ENCODE measurements at places on chromosomes 1 and 21.
A peak's percentile ranks its signal among the peaks of the same experiment; 100 is the strongest.

- no peak for DNase-seq
Measured at GRCh38 chr1:80624682-80625081, 1176.1 kb upstream of the ADGRL2 start.

DNA sequence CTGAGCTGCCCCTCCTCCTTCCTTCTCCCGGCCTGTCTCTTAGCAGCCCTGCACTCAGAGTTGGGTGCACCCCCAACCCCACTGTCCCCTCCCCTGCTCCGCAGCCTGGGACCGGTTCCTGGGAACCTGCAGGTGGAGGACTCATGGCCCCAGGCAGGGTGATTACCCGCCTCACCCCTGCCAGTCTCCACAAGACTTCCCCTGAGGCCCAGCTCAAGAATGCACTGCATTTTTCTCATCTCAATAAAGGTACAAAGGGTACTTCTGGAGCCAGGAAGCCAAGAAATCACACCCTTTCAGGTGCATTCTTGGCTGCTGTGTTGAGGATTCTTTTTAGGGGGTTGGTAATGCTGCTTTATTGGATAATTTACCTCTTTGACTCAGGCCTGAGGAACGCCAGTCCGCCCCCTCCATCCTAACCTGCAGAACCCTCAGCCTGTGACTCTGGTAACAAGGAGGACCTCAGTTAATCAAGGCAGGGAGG lies 126.3 kb upstream of the TMPRSS2 start:
- DNase-seq = no peak

GRCh38 chr21:17537299-17537698 lies 24.5 kb downstream of the CXADR start:
- DNase-seq = no peak

DNA sequence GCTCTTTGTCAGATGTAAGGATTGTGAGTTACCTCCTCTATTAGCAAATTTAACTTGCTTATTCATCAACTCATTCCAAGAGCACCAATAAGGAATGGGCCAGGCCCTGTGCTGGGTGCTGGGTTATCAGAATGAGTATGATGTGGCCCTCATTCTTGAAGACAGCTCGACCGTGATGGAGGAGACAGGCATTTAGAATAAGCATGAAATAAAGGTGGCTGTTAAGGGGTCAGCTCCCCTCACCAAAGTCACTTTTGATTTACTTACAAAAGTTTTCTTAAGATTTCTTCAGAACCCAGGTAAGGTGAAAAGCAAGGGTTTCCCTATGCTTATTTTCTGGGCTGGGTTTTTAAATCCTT lies 15.3 kb upstream of the PADI1 start:
- DNase-seq = no peak

DNA sequence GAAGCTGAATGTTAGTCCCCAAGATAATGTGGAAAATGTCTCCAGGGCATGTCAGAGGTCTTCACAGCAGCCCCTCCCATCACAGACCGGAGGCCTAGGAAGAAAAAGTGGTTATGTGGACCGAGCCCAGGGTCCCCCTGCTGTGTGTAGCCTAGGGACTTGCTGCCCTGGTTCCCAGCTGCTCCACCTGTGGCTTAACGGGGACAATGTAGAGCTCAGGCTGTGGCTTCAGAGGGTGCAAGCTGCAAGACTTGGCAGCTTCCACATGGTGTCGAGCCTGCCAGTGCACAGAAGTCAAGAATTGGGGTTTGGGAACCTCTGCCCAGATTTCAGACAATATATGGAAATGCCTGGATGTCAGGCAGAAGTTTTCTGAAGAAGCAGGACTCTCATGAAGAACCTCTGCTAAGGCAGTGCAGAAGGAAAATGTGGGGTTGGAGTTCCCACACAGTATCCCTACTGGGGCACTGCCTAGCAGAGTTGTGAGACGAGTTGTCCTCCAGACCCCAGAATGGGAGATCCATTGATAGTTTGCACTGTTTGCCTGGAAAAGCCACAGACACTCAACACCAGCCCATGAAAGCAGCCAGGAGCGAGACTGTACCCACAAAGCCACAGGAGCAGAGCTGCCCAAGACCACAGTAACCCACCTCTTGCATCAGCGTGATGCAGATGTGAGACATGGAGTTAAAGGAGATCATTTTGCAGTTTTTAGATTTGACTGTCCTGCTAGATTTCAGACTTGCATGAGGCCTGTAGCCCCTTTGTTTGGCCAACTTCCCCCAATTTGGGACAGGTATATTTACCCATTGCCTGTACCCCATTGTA lies 204.9 kb downstream of the MRPL39 start:
- no peak for DNase-seq

DNA sequence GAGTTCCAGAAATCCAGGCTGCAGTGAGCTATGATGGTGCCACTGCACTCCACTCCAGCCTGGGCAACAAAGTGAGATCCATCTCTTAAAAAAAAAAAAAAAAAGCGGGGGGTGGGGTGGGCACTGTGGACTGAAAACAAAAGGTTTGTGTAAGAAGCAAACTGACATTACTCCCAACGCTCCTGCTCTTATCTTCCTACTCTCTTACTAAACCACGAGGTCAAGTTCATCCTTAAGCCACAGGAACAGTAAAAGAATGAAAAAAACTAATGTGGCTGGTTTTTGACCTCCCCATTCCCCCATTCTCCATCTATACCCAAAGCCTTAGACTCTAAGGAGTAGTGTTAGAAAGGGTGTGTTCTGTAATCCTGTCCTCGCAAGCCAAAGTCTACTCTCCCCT lies 30.8 kb downstream of the TFAP2E start:
- no peak for DNase-seq

DNA sequence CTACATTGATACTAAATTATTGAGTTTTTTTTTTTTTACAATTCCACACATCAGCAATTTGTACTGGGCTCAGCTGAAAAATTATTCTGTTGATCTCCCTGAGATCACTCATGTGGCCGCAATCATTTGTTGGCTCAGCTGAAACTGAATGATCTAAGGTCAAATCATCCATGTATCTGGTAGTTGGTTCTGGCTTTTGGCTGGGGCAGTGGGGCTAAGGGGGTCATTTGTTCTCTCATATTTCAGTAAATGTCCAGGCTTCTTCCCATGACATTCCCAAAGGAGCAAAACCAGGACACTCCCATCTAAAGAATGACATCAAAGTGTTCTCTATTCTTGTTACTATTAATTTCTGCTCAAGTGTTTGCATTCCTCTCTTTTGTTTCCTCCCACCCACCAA lies 806.7 kb upstream of the ADGRL2 start:
- no peak for DNase-seq

DNA sequence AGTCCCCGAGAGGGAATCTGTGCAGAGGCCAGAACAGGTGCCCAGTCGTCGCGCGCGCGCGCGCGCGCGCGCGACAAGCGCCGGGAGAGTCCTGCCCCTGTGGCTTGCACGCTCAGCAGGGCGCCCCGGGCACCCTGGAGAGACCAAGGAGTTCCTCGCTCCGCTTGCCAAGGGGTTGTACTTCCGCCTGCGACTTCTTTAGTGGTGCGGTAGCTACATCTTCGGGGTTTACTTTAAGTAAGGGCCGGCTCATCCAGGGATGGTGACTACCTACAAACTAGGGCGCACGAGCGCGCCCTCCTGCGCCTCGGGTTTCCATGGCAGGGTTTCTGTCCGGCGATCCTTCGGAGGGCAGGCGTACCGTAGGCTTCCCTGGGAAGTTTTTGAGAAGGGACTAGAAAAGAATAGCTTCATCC lies 1.4 kb downstream of the LHX4 start:
- DNase-seq = no peak

GRCh38 chr1:54995013-54995760 lies 3.5 kb upstream of the BSND start:
- peak; percentile 45 for DNase-seq

DNA sequence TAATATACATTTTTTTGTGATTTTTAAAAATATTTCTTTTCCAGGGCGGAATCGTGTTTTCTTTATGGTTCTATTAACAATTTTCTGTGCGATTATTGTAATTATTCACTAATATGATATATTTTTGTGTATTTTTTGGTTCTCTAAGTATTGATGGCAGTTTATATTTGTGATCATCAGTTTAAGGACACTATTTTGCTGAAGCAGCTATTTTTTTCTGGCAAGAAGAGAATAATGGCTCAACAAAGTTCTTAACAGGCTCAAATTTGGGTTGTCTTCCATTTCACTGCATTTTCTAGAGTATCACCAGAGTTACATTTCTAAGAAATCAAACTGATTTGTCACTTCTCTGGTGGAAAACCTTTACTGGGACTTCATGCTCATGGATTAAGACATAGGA lies 178.4 kb downstream of the HS2ST1 start:
- DNase-seq = no peak

GRCh38 chr1:242187171-242187570 lies 188.3 kb upstream of the MAP1LC3C start:
- no peak for DNase-seq

- no peak for DNase-seq
Measured at GRCh38 chr1:55927702-55928290, 651.6 kb downstream of the PLPP3 start.

GRCh38 chr1:160159846-160160245 lies 8.4 kb downstream of the ATP1A4 start:
- DNase-seq = no peak

- no peak for DNase-seq
Measured at GRCh38 chr1:155195201-155196102, 12.2 kb downstream of the THBS3 start.

GRCh38 chr21:34599534-34600101 lies 15.3 kb downstream of the RCAN1 start:
- DNase-seq = peak; percentile 78

DNA sequence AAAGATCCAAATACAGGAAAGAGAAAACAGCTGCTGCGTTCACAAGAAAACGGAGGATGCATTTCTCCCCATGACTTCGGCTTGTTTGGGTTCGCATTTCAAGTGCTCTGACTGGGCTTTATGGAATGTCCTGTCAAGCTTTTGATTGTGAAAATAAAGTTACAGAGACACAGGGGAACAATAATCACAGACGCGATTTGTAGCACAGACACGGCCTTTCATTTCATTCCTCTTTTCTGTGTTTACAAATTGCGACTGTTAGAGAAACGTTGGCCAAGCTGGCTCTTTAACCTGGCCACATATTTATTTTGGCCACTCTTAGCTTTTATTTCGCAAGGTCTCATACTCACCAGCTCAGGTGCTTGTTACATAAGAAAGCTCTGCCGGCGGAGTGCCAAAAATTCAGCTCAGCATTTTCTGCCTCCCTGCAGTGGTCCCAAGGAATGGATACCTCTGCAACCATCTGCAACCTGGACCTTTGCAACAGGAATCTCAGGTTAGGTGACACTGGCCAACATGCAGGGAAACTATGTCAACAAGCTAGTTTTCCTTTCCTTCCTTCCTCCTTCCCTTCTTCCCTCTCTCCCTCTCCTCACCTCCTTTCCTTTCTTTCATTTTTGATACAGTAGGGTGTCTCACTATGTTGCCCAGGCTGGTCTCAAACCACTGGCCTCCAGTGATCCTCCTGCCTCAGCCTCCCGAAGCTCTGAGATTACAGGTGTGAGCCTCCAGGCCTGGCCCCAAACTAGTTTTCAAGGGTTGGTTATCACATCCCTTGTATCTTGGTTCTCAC lies 58.2 kb upstream of the SLC45A1 start:
- DNase-seq = peak; percentile 98

- DNase-seq = no peak
Measured at GRCh38 chr1:63082766-63083165, 239.6 kb upstream of the FOXD3 start.

- DNase-seq = no peak
Measured at GRCh38 chr1:58363585-58363984, 182.9 kb downstream of the OMA1 start.

GRCh38 chr1:39392851-39393573 lies 98.4 kb upstream of the BMP8A start:
- no peak for DNase-seq

DNA sequence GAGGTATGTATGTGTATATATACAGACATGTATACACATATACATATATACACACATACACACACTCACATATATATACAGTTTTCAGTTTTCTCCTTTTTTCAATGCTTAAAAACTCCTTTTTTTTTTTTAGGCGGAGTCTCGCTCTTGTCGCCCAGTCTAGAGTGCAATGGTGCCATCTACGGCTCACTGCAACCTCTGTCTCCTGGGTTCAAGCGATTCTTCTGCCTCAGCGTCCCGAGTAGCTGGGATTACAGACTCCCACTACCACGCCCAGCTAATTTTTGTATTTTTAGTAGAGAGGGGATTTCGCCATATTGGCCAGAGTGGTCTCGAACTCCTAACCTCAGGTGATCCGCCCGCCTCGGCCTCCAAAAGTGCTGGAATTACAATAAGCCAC lies 27.0 kb downstream of the STYXL2 start:
- no peak for DNase-seq

DNA sequence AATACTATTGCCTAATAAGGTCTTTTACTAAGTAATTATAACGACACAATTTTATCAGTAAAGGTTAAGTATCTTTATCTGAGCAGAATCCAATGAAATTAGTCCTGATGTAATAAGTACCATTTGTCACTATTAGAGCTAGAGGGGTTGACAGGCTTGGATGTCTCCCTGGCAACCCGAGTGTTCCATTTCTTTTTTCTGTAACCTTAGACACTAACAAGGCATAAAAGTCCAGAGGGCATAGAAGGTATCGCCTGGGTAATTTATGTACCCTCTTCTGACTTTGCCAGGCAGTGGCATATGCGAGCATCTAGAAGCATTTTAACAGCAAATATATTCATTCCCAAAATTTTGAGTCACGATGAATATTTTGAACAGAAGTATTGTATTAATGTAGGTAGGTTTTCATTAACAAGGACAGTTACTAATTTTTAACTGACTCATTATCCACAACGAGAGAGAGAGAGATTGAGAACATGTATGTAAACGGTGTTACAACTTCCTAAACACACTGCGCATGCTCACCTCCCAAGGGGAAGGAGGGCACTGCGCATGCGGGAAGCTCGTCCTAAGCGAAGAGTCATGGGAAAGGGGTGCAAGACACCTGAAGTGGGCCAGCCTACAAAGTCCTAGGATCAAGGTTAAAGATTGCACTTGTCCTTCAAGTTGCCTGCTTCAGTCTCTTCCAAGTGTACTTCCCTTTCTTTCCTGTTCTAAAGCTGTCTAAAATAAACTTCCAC lies 423.9 kb downstream of the DSCAM start:
- DNase-seq = no peak

GRCh38 chr1:180528868-180529470 lies 26.6 kb upstream of the ACBD6 start:
- no peak for DNase-seq

- no peak for DNase-seq
Measured at GRCh38 chr1:61926597-61926996, 184.3 kb downstream of the PATJ start.

DNA sequence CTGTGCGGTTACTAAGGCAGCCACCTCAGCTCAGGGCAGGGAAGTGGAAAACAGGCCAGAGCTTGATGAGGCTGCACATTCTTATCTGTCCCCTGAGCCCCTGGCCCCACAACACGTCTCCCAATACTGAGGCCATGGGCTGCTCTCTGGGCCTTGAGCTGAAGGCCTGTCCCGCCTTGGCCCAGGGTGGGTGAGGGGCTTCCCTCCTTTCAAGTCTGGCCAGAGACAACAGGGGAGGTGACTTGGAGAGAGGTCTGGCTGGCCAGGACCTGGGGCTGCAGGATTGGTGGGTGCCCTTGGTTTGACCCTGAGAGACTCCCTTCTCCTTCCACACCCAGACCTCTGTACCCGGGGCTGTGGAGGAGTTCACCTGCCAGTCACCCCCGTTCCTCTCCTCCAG lies 563.8 kb downstream of the PTPRU start:
- DNase-seq = no peak

Measured in NCI-H510A treated with DMSO at 0.1 percent for 48 hours (cell line).